ENCODE measurements at places on chromosomes 2 and 18.

DNA sequence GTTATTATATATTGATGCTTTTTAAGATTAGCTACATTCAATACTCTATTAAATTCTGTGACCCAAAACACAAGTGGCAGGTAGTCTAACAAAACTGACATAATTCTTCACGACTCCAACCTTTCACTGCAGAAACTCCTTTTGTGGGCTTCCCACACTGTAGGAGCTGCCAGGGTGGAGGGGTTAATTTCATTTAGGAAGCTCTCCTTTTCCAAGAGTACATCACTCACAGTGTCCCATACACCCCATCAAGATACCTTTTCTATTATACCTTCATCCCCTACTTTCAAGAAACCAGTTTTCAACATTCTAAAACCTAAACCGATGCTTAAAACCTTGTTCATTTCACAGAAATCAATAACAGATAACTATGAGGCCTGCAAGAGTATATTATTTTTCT is 825 bp downstream of the THUMPD2 start:
- peak overlapping the region; percentile 92 for H3K4me3 ChIP-seq
- no peak for DNase-seq
- H3K27ac ChIP-seq, result peak overlapping the region; percentile 90

- no peaks in the 10 kb centered on the region for H3K4me1 ChIP-seq
- peaks cover 3% of the 10 kb centered on the region for H3K27me3 ChIP-seq
- no peak overlapping the region for H3K27ac ChIP-seq
- H3K4me3 ChIP-seq, result no peak overlapping the region
- H3K36me3 ChIP-seq, result no peaks in the 10 kb centered on the region
Measured at GRCh38 chr18:79046522-79046921, 22.7 kb upstream of the ATP9B start.

DNA sequence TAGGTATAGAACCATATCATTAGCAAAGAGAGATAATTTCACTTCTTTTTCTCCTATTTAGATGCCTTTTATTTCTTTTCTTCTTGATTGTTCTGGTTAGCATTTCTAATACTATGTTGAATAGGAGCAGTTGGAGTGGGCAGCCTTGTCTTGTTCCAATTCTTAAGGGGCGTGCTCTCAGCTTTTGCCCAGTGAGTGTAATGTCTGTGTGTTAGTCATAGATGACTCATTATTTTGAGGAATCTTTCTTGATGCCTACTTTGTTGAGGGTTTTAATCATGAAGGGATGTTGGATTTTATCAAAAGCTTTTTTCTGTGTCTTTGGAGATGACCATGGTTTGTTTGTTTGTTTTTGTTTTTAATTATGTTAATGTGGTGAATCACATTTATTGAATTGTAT is 1453.1 kb upstream of the SLC39A10 start:
- no peak for DNase-seq
- H3K27me3 ChIP-seq, result peaks cover 3% of the 10 kb centered on the region
- H3K4me1 ChIP-seq, result no peaks in the 10 kb centered on the region
- no peaks in the 10 kb centered on the region for H3K36me3 ChIP-seq
- H3K27ac ChIP-seq, result no peak overlapping the region
- H3K4me3 ChIP-seq, result no peak overlapping the region

GRCh38 chr2:68837861-68838341 is 33.3 kb downstream of the BMP10 start:
- H3K4me1 ChIP-seq, result peaks cover 25% of the 10 kb centered on the region
- H3K27me3 ChIP-seq, result no peaks in the 10 kb centered on the region
- H3K4me3 ChIP-seq, result no peak overlapping the region
- no peaks in the 10 kb centered on the region for H3K36me3 ChIP-seq

DNA sequence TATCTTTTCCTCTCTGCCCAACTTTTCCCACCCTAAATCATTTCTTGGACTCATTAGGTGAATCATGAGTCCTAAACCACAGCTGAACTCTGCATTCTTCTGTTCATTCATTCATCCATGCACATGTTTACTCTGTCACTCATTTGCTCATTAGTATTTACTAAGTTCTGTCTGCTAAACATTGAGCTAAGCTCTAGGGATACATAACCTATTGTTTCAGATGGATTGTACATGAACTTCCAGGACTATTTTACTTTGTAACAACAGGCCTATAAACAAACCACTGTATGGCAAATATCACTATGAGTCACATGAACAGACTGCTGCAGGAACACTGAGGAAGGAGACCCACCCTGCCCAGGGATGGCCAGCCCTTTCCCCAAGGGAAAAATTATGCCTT is 14.6 kb upstream of the DYNC2LI1 start:
- no peak for DNase-seq
- H3K27me3 ChIP-seq, result no peaks in the 10 kb centered on the region
- no peaks in the 10 kb centered on the region for H3K36me3 ChIP-seq
- no peak overlapping the region for H3K27ac ChIP-seq

DNA sequence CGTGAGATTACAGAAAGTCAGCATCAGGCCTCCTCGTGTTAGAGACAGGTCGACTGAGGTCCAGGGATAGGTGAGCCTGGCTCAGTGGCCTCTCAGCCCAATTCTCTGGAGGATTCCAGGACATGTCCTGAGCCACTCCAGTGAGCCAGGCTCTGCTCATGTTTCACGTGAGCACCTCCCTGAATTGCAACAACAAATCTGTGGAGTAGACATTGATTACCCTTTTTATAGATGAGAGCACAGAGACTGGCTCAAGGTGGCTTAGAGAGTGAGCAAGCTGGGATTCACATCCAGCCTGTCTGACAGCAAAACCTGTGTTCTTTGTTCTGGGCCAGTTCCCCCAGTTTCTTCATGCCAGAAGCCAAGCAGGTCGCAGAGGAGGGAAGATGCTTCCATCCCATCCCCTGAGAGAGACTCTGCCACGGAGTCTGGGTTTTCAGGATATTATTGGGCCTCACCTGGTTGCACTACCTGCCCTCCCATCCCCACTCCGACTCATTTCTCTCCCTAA is 46.4 kb downstream of the HS1BP3 start:
- H3K36me3 ChIP-seq, result peaks cover 6% of the 10 kb centered on the region
- no peaks in the 10 kb centered on the region for H3K4me1 ChIP-seq
- H3K4me3 ChIP-seq, result no peak overlapping the region

GRCh38 chr2:186636800-186637496 is 47.1 kb downstream of the ITGAV start:
- no peaks in the 10 kb centered on the region for H3K27me3 ChIP-seq
- DNase-seq, result no peak
- H3K27ac ChIP-seq, result no peak overlapping the region
- peaks cover 25% of the 10 kb centered on the region for H3K4me1 ChIP-seq
- H3K4me3 ChIP-seq, result no peak overlapping the region

DNA sequence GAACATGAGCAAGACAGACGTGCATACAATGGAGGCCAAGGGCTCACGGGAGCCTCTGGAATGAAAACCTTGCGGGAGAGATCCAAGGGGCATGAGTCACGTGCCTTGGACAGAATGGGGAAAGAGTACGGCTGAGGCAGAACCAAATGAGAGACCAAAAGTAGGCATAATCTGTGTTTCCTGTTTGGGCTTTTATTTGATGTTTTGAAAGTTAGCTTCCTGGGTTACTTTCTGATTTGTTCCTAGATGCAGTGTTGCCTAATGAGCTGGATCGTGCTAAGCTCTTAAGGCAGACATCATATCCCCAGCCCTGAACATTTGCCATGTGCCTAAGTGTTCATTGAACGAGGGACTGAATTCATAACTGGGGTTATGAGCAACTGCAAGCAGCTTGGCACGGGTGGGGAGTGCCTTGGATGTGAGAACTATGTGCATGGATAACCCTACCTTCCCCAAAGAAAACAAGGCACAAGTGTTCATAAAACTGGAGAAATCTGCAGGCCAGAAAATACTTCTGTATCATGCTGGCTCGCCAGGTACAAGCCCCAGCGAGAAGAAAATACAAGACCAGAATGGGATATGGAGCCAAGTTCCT is 60.3 kb upstream of the RPL31 start:
- H3K4me3 ChIP-seq, result no peak overlapping the region
- peaks cover 3% of the 10 kb centered on the region for H3K36me3 ChIP-seq
- H3K4me1 ChIP-seq, result peaks cover 19% of the 10 kb centered on the region
- H3K27ac ChIP-seq, result no peak overlapping the region
- DNase-seq, result no peak

DNA sequence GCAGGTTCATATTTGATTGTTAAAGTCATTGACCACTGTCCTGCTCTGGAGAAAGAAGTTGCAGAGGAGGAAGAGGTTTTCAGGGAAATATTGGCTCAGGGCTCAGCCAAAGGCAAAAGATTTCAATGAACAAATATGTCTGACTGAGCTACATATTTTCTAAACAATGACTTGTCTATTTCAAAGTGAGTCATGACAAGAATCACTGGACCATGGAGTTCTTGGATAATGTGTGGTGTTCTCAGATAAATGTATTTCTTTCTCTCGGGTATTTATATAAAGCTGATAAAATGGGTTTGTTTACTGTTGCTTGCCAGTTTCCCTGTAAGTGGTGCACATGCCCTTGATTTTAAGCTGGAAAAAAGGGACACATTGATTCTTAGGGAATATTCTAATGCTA is 34.3 kb upstream of the RMP24 start:
- peaks cover 14% of the 10 kb centered on the region for H3K27me3 ChIP-seq
- H3K4me3 ChIP-seq, result no peak overlapping the region
- no peaks in the 10 kb centered on the region for H3K36me3 ChIP-seq
- H3K4me1 ChIP-seq, result no peaks in the 10 kb centered on the region

- no peak overlapping the region for H3K4me3 ChIP-seq
- no peak overlapping the region for H3K27ac ChIP-seq
- no peaks in the 10 kb centered on the region for H3K4me1 ChIP-seq
- no peaks in the 10 kb centered on the region for H3K36me3 ChIP-seq
- peaks cover 4% of the 10 kb centered on the region for H3K27me3 ChIP-seq
Measured at GRCh38 chr2:80429251-80429650, 124.7 kb upstream of the LRRTM1 start.

- peaks cover 55% of the 10 kb centered on the region for H3K4me1 ChIP-seq
- DNase-seq, result no peak
- H3K4me3 ChIP-seq, result peak within 1 kb of the TSS; percentile 86
- peak within 1 kb of the TSS; percentile 99 for H3K27ac ChIP-seq
Measured at GRCh38 chr2:174597345-174598047, at the start of gene WIPF1. TSS of gene WIPF1 (minus strand) at chr2:174597804. CDS start at chr2:174585573, 12,231 bp downstream.

DNA sequence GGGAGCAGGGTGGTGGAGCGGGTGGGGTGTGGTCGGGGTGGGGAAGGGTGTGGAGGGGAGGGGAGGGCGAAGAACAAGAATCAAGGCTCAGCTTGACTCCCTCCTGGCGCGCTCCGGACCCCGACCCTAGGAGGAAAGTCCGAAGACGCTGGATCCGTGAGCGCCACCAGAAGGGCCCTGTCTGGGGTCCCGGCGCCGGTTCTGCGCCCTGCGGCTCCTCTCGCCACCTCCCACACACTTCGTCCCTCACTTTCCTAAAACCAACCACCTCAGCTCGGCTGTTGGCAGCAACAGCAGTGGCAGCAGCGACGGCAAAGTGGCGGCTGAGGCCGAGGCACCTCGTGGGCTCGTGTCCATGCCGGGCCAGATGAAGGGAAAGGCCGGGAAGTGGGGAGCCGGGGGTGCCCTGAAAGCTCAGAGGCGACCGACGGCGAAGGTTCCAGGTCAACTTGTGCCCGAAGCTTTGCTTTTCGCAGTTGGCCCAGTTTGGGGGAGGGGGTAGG is 2.1 kb downstream of the KLHL14 start:
- H3K36me3 ChIP-seq, result no peaks in the 10 kb centered on the region
- peaks cover 66% of the 10 kb centered on the region for H3K27me3 ChIP-seq
- H3K4me1 ChIP-seq, result peaks cover 5% of the 10 kb centered on the region
- H3K27ac ChIP-seq, result no peak overlapping the region

GRCh38 chr18:63317982-63318888 is 1.3 kb downstream of the BCL2 start:
- peak; percentile 89 for DNase-seq
- no peaks in the 10 kb centered on the region for H3K27me3 ChIP-seq
- peak overlapping the region; percentile 98 for H3K4me3 ChIP-seq
- peaks cover 47% of the 10 kb centered on the region for H3K36me3 ChIP-seq
- peaks cover 40% of the 10 kb centered on the region for H3K4me1 ChIP-seq
- peak overlapping the region; percentile 95 for H3K27ac ChIP-seq

DNA sequence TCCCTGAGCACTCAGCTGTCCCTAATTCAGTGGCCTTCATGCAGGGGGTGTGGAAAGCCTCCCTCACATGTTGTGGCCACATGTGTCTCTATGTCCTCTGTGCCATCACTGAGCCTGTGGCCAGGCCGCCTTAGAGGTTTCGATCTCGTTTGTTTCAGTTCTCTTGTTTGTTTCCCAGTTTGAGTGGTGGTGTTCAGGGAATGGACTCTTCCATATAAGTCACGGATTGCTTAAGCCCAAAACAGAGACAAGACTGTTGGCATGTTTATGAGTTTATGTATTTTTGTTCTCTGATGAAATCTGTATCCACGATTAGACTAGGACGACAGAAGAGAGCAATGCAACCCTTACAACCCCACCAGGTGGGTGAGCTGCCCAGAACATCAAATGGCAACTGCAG is 134.5 kb downstream of the CCBE1 start:
- no peak overlapping the region for H3K27ac ChIP-seq
- DNase-seq, result no peak
- no peaks in the 10 kb centered on the region for H3K4me1 ChIP-seq
- H3K27me3 ChIP-seq, result no peaks in the 10 kb centered on the region
- H3K4me3 ChIP-seq, result no peak overlapping the region

DNA sequence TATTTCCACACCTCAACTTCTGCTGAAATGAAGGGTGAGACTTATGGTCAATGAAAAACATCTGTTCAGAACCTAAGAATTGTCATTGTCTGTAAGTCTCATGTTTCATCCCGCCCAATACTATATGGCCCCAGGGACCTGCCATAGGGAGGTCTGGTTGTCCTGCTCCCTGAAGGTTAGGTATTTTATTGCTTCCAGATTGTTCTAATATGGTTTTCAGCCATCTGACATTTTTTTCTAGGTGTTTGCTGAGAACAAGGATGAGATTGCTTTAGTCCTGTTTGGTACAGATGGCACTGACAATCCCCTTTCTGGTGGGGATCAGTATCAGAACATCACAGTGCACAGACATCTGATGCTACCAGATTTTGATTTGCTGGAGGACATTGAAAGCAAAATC is 7.3 kb downstream of the XRCC5 start:
- peak overlapping the region; percentile 97 for H3K27ac ChIP-seq
- H3K4me3 ChIP-seq, result peak overlapping the region; percentile 50
- H3K27me3 ChIP-seq, result no peaks in the 10 kb centered on the region
- DNase-seq, result no peak
- H3K36me3 ChIP-seq, result peaks cover 86% of the 10 kb centered on the region
- peaks cover 87% of the 10 kb centered on the region for H3K4me1 ChIP-seq

GRCh38 chr2:19744456-19745199 is 157.2 kb downstream of the TTC32 start:
- no peak for DNase-seq
- peaks cover 5% of the 10 kb centered on the region for H3K27me3 ChIP-seq
- no peak overlapping the region for H3K4me3 ChIP-seq
- H3K4me1 ChIP-seq, result no peaks in the 10 kb centered on the region
- H3K36me3 ChIP-seq, result no peaks in the 10 kb centered on the region

DNA sequence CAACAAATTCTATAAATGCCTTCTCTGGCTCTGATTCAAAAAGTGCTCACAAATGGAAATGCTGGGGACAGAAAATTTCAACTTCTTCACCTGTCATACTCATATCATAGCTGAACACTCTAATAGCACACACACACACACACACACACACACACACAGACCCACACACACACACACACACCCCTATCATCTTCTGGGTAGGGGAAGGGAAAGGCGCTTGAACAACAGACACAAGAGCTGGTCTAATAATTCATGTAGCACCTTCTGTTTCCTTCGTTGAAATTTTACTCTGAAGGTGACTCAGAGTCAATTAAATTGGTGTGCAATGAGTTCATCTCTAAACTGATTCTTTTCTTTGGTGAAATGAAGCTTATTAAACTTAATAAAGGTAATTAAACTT is 32.9 kb downstream of the CD28 start:
- no peak for DNase-seq
- peaks cover 4% of the 10 kb centered on the region for H3K27me3 ChIP-seq
- peaks cover 96% of the 10 kb centered on the region for H3K4me1 ChIP-seq
- H3K27ac ChIP-seq, result peak overlapping the region; percentile 100

Measured in activated naive CD8-positive, alpha-beta T cell treated with anti-CD3 and anti-CD28 coated beads for 36 hours (primary cell).